ENCODE measurements at places on chromosomes 12 and 14.

DNA sequence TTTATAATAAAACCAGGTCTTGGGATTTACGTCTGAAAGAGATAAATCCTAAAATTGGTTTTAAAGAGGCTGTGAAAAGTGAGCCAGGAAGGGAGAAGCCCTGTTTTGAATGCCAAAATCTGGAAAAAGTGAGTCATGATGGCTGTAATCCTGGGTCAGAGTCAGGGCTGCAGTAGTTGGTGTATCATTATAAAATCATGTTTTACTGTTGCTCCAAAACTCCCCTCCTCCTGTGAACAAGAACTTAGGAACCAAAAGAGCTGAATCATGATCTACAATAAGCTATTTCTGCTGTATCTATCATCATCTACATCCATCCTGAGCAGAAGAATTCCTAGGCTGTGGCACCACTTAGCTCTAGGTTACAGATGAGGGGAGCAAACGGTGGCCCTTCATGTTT lies 79.3 kb downstream of the LMO3 start:
- DNase-seq: no peak

DNA sequence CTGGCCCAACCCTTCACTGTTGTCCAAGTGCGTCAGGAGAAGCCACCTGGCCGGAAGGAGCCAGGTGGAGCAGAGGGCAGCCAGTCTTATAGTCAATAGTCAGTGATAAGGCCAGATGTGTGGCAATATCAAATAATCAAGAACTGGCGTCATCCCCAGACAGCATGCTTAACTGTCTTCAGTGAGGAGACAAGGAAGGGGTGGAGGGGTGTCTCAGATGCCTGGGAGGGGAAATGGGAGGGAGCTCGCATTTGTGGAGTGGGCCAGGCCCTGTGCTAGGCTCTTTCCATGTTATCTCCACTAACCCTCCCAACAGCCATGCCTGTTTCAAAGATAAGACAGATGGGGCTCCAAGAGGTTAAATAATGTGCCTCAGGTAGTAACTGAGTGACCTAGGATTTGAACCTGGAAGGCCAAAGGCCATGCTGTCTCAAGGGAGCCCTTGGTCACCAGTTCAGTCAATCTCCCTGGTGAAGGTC lies 48.9 kb upstream of the FOS start:
- no peak for DNase-seq

GRCh38 chr14:85479306-85479705 lies 50.6 kb upstream of the FLRT2 start:
- no peak for DNase-seq

DNA sequence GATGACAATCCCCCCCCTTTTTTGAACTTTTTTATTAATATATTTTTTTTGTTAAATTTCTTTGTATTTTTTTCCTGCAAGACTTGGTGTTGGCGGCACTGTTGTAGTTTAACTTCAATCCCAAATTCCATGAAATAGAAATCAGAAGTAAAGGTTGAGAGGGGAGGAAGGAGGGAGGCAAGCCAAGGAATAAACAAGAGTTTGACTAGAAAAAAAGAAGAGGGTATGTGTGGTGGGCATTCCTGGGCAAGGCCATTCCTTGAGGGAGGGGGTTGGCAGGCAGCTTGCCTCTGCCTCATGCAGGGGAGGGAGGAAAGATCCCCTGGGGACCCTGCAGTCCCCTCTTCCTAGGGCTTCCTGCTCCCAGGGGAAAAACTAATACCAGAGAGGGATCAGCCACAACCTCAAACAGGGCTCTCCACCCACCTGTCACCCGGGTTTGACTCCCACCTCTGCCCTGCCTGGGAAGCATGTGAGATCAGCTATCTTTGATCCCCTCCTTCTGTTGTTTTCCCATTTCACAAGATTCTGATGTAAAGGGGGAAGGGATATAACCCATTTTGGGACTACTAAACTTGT lies 519 bp upstream of the AP1G2 start:
- no peak for DNase-seq

GRCh38 chr12:115672086-115672485 lies 605.4 kb downstream of the MED13L start:
- no peak for DNase-seq

DNA sequence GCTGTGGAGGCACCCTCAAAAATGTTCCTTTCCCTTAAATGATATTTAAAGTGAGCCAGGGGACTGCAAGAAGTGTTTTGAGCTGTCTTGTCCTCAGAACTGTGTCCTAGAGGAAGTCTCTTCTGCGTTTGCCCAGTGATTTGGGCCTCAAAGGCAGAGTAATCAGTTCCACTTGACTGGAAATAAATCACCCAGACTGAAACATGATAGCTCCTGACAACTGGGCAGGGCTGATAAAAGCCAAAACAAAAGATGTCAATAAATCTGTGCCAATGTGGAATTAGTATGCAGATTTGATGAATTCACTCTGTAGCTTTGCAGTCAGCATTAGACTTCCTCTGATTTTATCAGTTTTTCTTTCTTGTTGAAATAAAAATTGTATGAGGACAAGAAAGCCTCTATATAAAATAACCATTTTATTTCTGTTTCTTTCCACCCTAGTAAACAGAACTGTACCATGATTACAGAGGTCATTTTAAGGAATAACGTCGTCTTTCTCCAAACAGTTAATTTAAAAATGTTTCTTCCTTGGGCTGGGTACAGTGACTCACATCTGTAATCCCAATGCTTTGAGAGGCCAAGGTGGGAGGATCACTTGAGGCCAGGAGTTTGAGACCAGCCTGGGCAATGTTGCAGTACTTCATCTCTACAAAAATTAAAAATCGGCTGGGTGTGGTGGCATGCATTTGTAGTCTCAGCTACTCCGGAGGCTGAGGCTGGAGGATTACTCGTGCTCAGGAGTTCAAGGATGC lies 180.8 kb downstream of the ERC1 start:
- no peak for DNase-seq

- DNase-seq: no peak
Observed at GRCh38 chr14:82341261-82341810, 807.7 kb upstream of the SEL1L start.

- no peak for DNase-seq
Observed at GRCh38 chr12:120978296-120979219, at the start of gene HNF1A. Gene HNF1A, plus strand, starts transcription at chr12:120978543. Its CDS starts 226 bp downstream, at chr12:120978769.

- no peak for DNase-seq
Observed at GRCh38 chr12:52910248-52910883, 5.5 kb upstream of the KRT8 start.

DNA sequence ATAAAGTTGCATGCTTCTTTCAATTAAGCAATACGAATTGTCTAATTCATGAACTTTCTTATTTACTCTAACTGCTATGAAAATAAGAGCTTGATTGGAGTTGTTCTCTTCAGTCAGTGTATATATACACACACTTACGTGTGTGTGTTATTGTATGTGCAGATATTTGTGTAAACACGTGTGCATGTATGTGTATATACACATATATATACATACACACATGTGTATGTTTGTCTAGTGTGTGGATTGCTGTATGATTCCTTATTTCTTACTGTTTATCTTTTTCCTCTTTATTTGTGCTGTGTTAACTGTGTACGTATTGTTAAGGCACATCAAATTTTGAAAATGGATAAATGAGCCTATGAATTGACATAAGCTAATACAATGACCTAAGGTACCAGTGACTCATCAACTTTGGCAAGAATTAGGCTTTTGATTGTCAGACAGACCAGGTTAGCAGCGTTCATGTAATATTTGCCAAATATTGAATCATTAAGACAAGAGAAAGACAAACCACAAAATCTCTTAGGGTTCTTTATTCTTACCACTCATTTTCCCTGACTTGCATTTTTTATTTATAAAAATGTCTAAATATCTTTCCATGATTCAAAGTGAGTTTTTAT lies 423.9 kb downstream of the SOX5 start:
- DNase-seq: no peak

DNA sequence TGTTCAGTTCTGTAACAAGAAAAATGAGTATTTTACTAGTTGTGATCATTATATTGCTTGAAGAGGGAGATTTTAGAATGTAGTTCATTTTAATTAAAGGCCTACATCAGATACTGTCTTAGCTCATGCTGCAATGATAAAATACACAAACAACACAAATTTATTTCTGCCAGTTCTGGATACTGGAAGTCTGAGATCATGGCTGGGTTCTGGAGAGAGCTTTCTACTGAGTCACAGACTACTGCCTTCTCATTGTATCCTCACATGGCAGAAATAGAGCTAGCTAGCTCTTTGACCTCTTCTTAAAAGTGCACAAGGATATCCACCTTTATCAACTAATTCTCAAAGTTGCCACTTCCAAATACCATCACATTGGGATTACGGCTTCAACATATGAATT lies 53.8 kb downstream of the MIS18BP1 start:
- DNase-seq: no peak

DNA sequence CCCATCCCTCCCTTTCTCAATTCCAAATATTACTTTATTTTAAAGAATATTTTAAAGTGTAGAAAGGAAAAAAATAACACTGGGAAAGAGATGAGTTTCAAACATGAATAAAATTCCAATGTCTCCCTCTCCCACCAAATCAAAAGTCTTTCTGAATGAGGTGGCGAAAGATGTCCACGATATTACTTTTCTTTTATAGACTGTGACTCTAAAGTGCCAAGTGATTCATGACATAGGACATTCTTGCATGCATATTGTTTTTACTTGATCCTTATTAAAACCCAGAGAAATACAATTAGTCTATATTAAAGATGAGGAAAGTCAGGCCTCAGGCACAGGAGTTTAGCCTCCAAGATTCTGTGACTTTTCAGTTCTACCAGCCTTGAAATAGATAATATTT lies 16.0 kb upstream of the LUM start:
- DNase-seq: no peak

DNA sequence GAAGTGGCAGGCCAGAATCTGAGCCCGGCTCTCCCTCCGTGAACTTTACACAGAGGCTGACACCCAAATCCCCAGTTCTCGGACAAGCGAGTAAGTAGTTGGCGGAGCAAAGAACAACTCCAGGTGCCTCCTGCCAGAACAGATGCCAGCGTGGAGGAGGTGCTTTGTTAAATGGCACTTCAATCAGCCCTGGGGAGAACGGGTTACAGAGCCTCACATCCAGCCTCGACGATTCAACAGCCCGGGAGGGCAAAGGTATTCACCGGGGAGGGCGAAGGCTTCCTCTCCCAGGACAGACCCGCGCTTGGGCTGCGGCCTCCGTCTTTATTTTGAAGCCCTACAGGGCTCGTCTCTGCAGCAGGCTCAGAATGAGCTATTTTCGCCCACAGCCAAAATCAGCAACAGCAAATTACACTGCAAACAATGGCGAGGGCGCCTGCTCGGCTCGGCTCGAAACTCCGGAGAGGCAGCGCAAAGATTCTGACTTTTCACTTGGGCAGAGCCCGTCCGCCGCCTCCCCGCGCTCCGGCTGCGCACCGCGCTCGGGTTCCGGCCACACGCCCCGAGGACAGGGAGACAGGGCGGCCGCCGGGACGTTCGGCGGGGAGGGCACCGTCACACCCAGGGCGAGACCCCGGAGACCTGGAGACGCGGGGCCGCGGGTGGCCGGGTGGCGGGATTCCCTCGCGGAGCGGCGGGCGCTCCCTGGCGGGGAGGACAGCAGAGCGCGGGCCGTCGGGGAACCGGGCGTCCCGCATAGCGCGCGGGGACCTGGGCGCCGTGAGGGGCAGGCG lies 811 bp downstream of the TMCC3 start:
- peak; percentile 42 for DNase-seq
